Cerebellum (tissue), 4 donors: ENCODE measurements at places on chromosomes 4 and X. TPM values are rescaled to one million over a fixed set of nuclear protein-coding genes. Genes with fewer than 3 reads are reported as not detected.

HEPH gene
- 25.8 TPM for total RNA-seq

GASK1B gene
- 30.6 TPM for total RNA-seq

SMR3B gene
- not detected for total RNA-seq

ZNF182 gene
- 6.5 TPM for total RNA-seq

CITED1 gene
- 3.9 TPM for total RNA-seq
